ENCODE measurements at places on chromosomes 4 and X.

- peak; percentile 38 for DNase-seq
These were observed 35.6 kb downstream of the MAP7D3 start for GRCh38 chrX:136215559-136215958.

DNA sequence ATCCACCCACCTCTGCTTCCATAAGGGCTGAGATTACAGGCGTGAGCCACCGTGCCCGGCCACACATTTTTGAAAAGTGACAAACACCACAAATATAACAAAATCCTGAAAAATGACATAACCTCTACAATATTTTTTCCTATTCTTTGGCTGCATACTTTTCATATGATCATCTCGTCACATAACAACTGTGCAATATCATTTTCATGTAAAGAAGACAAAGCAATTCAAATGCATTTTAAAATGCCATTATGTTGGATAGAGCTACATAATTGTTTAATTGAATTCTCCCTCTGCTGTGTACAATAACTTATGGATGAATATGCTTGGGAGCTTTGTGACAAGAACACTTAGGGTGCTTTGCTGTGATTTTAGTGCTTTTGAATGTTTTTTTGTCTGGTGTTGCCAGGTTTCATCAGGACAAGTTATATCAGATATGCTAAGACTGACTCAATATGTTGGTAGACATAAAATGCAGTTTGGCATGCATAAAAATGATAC, 132.9 kb downstream of the CHIC2 start:
- no peak for DNase-seq

- no peak for DNase-seq
These were observed 125.7 kb downstream of the PALLD start for GRCh38 chr4:168622600-168622999.

- no peak for DNase-seq
These were observed 2.3 kb downstream of the PF4 start for GRCh38 chr4:73979407-73979957.

- DNase-seq, result no peak
These were observed 16.6 kb downstream of the FAM149A start for GRCh38 chr4:186121057-186121456.

GRCh38 chr4:159018062-159018629, 84.7 kb upstream of the RAPGEF2 start:
- DNase-seq, result no peak

DNA sequence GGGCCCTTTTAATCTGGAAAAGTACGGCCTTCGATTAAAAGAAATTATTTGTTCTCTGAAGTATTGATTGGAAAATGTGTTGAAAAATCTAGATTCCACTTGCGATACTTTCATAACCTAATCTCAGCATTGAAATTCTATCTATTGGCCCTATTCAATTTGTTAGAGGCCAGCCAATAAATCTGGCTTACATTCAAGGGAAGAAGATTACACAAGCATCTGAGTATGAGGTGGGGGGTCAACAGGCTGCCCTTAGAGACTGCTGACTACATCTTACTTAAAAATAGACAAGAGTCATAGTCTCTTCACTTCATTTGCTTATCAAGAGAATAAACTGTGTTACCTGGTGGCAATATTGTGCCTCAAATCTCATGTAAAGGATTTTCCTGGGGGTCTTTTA, 248.0 kb upstream of the KCNIP4 start:
- DNase-seq, result no peak

- DNase-seq, result no peak
These were observed 304.7 kb upstream of the GATB start for GRCh38 chr4:152065545-152065944.

GRCh38 chr4:71595576-71596108, 188.2 kb downstream of the GC start:
- no peak for DNase-seq

DNA sequence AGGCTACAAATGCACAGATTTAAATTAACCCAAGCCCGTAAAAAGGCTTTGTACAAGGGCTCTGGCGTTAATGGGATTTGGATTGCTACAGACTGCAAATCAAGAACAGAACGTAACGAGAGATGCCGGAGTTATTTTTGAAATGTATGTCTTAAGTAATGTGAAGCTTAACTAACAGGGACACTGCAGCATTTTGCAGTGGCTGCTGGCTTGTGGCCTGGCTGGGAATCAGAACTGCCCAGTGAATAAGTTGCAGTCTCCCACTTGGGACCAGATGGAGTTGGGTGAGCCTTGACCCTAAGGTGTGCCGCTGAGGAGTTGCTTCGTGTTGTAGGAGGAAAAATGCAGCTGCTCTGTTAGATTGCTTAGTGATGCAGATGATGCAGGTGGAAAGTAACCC, 318.4 kb downstream of the DHX15 start:
- DNase-seq, result no peak

GRCh38 chrX:80765220-80765625, 44.5 kb downstream of the BRWD3 start:
- DNase-seq, result peak; percentile 80

DNA sequence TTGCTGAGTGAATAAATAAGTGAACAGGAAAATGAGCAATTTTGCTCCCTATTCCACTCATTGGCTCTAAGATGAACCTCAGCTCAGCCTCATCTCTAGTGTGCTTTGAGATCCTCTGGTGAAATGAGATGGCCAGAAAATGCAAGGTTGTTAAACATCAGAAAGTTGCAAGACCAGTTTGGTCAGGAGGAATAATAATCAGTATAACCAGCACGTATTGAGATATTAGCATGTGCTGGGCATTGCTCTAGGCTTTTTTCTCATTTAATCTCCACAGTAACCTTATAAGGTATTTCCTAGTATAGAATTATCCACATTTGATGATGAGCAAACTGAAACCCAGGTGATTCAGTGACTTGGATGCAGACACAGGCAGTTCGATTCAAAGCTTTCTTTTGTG, 110.5 kb upstream of the PAK3 start:
- no peak for DNase-seq

GRCh38 chrX:11531226-11531625, 134.5 kb downstream of the ARHGAP6 start:
- no peak for DNase-seq

GRCh38 chrX:13401724-13402123, 81.9 kb upstream of the ATXN3L start:
- DNase-seq, result no peak

GRCh38 chr4:8870647-8871416, 807 bp downstream of the HMX1 start:
- no peak for DNase-seq

- DNase-seq, result no peak
These were observed 612.2 kb downstream of the DMD start for GRCh38 chrX:32599156-32599555.

DNA sequence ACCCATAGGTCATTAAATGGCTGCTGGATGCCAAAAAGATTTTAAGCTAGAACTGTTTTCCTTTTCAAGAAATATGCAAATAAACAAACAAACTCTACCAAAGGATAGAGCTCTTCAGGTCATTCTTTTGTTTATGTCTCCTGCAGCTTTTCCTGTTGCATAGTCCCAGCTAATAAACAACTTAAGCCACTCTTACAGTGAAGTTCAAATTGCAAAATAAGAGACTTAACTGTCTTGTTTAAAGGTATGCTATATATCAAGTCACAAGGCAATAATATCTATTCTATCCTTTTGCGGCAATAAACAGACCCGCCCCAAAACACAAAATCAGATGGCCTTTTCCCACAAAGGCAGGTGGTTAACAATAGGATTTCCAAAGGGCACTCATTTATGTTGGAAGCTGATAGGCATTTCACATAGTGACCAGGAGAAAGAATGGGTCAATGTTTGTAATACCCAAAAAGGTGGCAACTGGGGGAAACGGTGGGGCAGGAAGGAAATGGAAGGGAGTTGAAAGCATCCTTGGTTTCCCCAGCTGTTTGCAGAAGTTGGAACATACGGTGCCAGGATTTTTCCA, 15.3 kb downstream of the HAND2 start:
- no peak for DNase-seq

DNA sequence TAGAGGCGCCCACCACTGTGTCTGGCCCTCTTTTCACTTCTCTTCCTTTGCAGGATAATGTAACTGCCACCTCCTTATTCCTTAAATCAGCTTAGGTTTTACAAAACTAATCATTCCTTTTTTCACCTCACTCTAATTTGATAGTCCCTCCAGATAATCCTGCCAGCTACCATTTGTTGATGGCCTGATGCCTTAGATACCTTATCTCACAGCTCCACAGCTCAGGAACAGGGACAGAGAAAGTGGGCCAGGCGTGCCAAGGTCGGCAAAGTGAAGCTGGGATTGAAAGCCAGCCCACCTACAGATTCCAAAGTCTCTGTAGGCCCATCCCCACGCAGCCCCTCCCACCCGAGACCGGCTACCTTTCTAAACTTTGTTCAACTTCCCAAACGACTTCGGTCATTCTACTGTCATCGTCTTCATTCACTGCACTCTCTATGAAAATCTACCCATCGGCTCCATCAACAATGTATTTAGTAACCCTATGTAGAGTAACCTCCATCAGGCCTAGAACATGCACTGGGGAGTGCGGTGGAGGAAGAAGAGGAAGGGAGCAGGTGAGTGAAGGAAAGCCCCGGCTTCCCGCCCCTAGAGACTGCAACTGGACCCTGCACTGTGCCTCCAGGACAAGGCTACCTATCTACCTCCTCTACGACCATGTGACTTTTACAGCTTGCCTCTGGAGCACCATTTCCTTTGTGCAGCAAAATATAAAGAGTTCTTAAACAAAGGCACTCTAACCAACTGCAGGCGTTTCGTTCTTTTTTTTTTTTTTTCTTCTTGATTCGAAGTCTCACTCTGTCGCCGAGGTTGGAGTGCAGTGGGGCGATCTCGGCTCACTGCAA, 1.5 kb downstream of the CASP6 start:
- DNase-seq, result peak; percentile 4

- DNase-seq, result no peak
These were observed 19.3 kb downstream of the DCTD start for GRCh38 chr4:182897601-182898478.

GRCh38 chrX:133544115-133544514, 128.8 kb upstream of the GPC4 start:
- DNase-seq, result peak; percentile 42

DNA sequence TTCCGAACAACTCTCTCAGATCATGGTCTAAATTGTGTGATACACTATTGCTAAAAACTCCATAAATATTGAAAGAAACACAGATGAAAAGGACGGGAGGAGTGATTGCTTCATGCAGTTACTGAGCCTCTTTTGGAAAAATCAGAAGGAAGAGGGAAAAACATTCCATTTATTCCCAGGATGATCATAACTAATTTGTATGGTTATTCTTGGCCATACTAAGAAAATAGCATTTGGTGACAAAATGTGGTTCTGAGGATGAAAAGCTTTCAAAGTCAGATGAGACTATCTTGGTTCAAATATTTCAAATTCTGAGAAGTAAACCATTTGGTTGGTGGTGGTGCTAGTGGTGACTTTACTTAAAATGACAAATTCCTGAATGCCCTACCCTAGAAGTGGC, 305.4 kb upstream of the LDB2 start:
- DNase-seq, result no peak

DNA sequence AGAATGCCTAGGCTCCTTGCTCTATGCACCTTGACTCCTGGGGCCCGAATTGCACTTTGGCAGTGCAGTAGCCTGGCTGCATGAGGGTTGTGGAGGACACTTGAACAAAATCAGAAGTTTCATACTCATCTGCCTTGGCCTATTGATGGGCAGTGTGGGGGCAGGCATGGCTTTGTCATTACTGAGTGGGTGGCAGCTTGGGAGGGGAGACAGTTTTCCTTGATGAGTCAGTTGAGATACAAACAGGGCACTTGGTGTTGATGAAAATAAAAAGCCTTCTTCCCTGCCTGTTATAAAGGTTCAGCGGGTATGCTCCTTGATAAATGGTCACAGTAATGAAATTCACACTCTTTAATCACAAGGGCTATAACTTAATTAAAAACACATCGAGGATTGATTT, 126.8 kb upstream of the MAMLD1 start:
- peak; percentile 8 for DNase-seq

GRCh38 chr4:14078326-14078725, 450.8 kb upstream of the BOD1L1 start:
- no peak for DNase-seq

- DNase-seq, result no peak
These were observed 728.2 kb downstream of the ARAP2 start for GRCh38 chr4:35516102-35516501.

DNA sequence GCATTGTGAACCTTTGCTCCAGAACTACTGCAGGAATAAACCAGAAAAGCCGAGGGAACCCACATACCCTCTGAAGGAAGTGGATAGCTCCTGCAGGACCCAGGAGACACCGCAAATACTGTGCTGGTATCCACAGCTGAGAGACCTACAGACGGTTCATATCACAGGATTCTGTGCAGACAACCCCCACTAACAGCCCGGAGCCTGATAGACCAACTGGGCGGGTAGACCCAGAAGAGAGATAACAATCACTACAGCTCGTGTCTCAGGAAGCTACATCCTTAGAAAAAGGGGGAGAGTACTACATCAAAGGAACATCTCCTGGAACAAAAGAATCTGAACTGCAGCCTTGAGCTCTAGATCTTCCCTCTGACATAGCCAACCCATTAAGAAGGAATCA, 150.8 kb downstream of the FRAS1 start:
- no peak for DNase-seq

DNA sequence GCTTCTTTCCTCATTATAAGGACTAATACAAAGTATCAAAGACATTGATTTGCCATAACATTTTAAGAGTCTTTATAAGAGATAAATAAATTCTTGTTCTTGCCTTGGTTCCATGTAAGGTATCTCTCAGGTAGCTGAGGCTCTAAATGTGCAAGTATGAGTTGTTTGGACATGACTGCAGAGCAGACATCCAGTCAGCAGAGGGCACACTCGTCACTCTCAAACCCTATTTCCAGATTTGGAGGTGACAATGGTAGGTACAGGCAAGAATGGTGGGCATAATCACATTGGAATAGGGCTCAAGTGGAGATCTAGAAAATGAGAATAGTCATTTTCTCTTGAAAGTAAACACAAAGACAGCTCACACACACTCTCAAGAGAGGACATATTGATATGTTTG, 133.3 kb upstream of the ZIC3 start:
- DNase-seq, result peak; percentile 3

DNA sequence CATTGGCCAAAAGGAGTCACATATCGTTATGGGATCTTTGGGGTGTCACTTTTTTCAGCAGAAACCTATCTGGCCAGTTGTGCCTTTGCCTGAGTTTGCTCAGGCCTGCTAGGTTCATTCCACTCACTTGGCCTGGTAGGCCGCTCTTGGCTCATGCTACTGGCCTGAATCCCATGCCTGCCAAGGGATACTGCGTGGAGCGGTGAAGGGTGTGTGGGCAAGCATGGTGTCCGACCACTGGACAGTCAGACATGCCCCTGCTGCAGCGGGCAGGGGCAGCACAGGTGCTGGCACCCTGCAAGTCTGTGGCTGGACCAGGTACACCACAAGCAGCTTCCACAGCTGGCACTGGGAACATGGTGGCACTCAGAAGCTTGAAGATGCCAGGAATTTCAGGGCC, 11.3 kb upstream of the PPM1K start:
- DNase-seq, result no peak

GRCh38 chr4:76611616-76612207, 176.7 kb downstream of the SHROOM3 start:
- peak; percentile 37 for DNase-seq

- no peak for DNase-seq
These were observed 317.5 kb upstream of the AGA start for GRCh38 chr4:177759729-177760128.
